Urothelium cell line (cell line): ENCODE measurements at places on chromosomes 3 and 15.

DNA sequence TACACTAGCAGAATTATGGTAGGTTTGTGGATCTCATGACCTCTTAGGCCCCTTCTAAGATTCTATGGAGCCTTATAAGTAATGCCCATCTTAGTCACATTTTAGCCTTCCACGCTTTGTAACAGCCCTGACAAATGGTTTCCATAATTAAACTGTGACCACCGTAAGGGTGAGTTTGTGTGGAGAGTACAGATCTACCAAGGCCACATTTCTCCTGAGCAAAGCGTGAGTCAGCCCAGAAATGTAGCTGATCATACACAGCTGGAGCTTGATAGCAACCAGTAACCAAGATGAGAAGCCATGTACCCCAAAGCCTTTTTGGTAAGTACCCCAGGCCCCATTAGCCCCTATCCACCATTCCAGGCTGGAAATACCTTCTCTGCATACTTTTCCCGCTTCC is 31.7 kb downstream of the CHAC1 start:
- no peak for DNase-seq

DNA sequence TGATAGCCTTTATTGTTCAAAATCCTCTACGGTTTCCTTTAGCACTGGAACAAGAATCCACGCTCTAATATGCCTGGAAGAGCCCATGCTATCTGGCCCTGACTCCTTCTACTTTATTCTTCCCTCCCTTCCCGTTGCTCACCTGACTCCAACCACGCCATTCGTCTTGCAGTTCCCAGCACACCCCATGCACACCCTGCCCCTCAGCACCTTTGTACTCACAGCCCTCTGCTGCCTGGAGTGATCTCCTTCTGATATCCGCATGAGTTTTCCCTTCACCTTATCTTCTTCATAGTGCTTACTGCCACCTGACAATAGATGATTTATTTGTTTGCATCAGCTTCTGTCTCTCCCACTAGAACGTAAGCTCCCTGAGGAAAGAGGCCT is 16.6 kb upstream of the BCL2A1 start:
- no peak for DNase-seq

DNA sequence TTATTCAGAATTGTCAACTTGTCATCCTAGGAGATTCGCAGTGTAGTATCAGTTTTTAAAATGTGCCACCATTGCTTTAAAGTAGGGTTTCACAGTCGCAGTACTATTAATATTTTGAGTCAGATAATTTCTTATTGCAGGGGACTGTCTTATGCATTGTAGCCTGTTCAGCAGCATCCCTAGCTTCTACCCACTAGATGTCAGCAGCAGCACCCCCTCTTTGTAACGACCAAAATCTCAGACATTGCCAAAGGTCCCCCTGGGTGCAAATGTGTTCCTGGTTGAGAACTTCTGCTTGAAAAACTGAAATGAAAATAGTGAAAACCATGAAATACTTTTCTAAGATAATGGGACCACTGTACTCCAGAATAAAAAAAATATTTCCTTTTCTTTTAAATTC is 474.8 kb downstream of the CNTN3 start:
- no peak for DNase-seq

- no peak for DNase-seq
Measured at GRCh38 chr15:99019558-99020540, 12.3 kb upstream of the PGPEP1L start.

- DNase-seq = no peak
Measured at GRCh38 chr15:46126581-46126980, 491.8 kb downstream of the SQOR start.

GRCh38 chr3:8651418-8652323 is 7.1 kb upstream of the SSUH2 start:
- no peak for DNase-seq

DNA sequence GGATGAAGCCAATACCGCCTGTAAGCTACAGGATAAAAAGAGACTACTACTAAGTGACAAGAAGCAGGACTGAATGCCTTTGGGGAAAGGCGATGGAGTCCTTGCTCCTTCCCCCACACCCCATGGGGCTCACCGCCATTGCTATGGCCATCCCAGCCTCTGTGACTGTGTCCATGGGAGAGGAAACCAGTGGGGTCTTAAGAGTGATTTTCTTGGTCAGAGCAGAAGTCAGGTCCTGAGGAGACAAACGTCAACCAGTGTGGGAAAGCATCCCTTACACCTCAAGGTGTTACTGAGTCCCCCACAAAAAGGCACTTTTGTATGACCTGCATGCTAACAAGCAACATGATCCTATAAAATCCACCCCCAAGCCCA is 913 bp downstream of the IMPDH2 start:
- no peak for DNase-seq

DNA sequence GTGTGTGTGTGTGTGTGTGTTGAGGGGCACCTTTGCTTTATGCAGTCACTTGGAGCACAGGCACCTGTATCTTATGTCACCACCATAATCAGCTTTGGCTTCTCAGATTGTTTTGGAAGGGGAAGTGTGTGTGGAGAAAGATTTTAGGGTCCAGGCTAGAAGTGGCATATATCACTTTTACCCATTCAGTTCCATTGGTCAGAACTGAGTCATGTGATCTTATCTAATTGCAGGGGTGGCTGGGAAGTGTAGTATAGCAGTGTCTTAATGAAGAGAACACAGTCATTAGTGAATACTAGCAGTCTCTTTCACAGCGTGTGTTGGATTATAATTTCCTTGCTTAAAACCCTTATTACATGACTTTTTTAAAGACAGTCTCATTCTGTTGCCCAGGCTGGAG is 20.6 kb downstream of the NCK1 start:
- no peak for DNase-seq

- DNase-seq = no peak
Measured at GRCh38 chr15:98678484-98678883, 30.1 kb downstream of the IGF1R start.

DNA sequence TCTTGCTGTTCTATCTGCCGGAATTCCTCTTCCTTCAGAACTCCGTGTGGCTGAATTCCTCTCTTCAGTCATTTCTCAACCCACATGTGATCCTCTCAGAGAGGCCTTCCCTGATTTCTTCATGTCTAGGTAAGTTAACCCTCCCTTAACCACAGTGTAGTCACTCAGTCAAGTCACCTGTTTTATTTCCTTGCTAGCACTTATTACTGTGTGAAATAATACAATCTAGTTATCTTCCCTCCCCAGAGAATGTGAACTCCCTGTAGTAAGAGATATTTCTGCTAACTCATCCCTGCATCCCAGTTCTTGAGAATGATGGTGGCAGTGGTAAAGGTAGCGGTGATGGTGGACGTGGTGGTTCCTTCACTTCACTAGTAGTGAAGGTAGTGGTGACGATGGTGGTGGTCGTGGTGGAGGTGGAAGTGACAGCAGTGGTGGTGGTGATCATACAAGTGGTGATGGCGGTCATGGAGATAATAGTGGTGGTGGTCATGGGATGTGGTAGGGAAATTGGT is 33.3 kb downstream of the COL6A5 start:
- no peak for DNase-seq

DNA sequence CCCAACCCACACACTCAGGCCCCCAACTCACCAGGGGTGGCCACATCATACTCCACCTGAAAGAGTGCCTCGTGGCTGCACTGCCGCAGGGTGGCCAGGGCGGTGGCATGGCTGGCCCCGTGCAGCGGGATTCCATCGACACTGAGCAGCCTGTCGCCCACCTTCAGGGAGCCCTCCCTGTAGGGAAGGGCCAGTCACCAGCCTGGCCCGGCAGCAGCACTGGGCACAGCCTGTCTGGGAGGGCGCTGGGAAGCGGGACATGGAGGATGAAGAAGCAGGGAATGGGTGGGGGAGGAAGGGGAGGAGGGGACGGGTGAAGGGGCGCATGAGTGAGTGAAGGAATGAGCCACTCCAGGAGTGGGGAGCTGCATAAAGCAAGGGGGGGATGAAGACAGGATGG is 18.5 kb downstream of the GRIP2 start:
- no peak for DNase-seq

DNA sequence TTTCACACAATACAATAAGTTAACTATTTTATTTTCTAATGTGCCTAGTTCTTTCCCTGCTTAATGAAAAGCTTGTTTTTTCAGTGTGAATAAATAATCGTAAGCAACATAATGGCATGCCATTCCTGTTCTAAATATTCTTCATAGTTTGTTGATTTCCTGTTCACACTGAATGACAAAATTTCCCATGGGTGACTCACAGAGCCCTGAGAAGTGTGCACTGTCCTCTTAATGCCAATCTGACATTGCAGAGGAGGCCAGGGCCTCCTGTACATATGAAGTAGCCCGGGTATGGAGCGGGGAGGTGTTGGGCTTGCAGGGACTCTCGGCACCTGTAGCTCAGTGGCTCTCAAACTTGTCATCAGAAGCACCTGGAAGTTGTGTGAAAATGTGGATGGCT is 24.3 kb downstream of the CCR3 start:
- peak; percentile 39 for DNase-seq

DNA sequence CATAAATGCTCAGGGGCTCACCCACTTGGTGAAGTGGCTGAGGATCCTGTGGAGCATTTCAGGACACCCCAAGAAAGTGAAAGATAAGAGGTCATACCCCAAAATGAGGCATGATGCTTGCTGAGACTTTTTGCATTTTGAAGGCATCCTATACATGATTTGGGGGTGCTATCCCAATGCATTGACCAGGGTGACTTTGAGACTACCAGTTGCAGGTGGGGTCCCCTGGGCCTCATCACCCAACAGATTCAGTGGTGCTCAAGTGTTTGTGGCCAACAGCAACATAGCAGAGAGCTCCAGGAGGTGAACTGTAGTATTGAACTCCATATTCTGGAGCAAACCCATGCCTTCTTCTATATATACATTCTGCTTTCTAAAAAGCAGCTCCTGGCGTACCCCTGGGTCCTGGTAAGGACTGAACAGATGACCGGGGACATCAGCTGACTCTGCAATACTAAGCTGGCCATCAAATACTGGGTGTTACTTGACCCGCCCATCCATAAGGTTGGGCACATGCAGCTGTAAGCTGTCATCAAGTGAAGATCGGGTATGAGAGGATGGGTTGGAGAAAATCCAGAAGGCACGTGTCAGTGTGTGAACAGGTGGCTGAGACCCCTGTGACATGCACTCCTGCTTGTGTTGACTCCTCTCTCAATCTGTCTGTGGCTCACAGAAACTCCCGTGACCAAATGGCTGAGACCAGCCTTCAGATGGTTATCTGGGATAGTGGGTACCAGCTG is 143.3 kb downstream of the KLF13 start:
- no peak for DNase-seq

DNA sequence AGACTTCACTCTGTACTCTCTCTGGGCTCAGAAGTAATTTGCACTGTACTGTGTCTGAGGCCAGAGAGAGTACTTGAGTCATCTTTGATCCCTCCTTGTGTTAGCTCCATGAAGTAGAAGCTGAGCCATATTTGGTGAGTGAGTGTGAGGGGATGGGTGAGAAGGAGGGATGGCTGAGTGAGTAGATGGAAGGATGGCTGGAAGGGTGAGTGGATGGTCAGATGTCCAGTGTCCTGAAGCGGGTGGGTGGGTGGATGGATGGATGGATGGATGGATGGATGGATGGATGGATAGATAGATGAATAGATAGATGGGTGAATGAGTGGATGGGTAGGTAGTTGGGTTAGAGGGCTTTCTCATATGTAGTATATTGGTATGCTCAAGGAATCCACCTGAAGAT is 39.3 kb downstream of the FGD5 start:
- no peak for DNase-seq

- DNase-seq = no peak
Measured at GRCh38 chr3:30618526-30618925, 12.1 kb downstream of the TGFBR2 start.

DNA sequence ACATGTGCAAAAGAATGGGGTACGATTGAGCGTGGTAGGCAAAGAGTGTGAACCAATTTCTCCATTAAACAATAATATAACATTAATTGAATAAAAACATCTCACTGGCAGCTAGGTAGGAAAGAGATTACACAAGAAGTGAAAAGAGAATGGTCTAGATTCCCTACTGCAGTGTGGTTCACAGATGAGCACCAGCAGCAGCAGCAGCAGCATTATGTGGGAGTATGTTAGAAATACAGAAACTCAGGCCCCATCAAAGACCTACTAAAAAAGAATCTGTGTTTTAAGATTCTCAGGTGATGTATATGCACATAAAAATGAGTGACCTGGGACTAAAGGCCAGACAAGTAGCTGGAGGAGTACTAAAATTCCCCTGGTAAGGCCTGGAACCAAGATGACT is 118.2 kb downstream of the ADAM10 start:
- no peak for DNase-seq

DNA sequence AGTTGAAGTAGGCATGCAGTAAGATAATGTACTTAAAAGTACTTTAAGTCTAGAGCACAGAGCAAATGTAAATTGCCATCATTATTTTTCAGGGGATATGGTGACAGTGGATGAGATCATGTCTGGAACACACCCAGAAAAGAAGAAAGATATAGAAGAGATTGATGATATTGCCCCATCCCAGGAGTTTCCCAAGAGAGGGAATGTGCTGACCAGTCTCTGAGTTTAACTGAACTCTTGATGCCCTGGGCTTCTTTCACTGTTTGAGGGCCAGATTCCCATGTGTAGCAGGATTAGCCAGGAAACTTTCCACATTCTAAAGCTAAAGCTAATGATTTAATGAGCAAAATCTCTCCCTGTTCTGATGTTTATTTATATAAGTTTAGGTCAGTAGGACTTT is 366.8 kb upstream of the UMPS start:
- DNase-seq = no peak

GRCh38 chr15:41561777-41562145 is 2.7 kb downstream of the TYRO3 start:
- no peak for DNase-seq

DNA sequence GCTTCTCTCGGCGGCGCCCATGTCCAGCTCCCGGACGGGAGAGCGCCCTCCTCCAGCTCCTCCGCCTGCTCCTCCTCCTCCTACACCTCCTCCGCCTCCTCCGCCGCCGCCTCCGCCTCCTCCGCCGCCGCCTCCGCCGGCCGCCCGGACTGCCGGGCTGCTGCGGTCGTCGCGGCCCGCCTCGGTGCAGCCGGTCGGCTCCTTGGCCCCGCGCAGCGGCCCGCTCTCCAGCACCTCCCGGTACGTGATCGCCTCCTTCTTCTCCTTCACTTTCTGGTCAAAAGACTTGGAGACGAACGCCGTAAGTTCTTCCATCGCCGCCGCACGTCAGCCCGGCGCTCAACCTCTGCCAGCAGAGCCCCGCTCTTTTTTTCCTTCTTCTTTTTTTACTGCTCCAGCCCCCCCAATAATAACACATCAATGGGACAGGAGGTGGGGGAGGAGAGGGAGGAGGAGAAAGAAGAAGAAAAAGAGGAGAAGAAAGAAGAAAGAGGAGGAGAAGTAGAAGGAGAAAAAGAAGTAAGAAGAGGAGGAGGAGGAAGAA is 438 bp downstream of the SHOX2 start:
- peak; percentile 21 for DNase-seq

DNA sequence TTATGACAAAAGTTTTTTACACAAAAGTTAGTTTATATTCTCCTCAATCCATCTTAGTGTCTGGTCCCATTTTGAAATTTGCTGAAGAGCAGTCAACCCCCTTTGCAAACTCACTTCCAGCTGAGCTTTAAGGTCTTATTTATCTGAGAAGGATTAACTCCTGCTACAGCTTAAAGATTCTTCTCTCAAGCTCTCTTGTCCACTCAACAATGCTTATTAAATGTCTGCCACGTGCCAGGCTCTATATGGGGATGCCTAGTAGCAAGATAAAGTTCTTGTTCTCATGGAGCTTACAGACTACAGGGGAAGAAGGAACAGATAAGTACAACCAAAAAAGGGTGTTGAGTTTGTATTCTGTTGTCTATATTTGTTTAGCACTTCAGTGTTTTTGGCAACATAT is 18.7 kb downstream of the TMPRSS7 start:
- DNase-seq = no peak
